Activated B cell treated with CpG ODN at 0.5 μM for 24 hours (primary cell): ENCODE measurements at places on chromosomes 4 and X. TPM values are rescaled to one million over a fixed set of nuclear protein-coding genes. Genes with fewer than 3 reads are reported as not detected.
A peak's percentile ranks its signal among the peaks of the same experiment; 100 is the strongest.

The DUX4 gene
- total RNA-seq, result not detected in 2 replicates

DNA sequence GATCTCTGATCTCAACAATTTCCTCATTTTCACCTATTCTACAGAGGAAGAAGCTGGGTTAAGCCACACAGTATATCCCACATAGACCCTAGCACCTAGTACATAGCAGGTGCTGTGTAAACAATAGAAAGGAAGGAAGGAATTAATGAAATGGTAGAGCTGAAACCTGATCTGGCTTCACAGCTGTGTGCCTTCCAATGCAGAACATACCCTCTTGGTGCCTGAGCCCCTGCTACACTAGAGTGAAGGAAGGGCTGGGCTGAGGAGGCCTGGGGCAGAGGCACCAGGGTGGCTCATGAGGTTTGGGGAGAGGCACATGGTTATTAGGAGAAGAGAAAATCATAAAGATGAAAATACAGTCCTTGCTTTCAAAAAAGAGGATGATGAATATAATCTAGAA lies 21.3 kb downstream of the LRRC66 start:
- no peaks in the 10 kb centered on the region for H3K36me3 ChIP-seq
- no peak overlapping the region for H3K4me3 ChIP-seq
- no peak for DNase-seq

GRCh38 chrX:12844319-12844718 lies 22.6 kb upstream of the TLR7 start:
- DNase-seq, result no peak
- H3K27ac ChIP-seq, result peak overlapping the region; percentile 88
- H3K27me3 ChIP-seq, result no peaks in the 10 kb centered on the region
- no peaks in the 10 kb centered on the region for H3K36me3 ChIP-seq

The VCX gene
- not detected in 2 replicates for total RNA-seq

GRCh38 chrX:27987862-27988646 lies 6.8 kb upstream of the DCAF8L1 start:
- no peak for DNase-seq
- no peak overlapping the region for H3K27ac ChIP-seq
- no peaks in the 10 kb centered on the region for H3K27me3 ChIP-seq
- no peak overlapping the region for H3K4me3 ChIP-seq
- no peaks in the 10 kb centered on the region for H3K4me1 ChIP-seq

DNA sequence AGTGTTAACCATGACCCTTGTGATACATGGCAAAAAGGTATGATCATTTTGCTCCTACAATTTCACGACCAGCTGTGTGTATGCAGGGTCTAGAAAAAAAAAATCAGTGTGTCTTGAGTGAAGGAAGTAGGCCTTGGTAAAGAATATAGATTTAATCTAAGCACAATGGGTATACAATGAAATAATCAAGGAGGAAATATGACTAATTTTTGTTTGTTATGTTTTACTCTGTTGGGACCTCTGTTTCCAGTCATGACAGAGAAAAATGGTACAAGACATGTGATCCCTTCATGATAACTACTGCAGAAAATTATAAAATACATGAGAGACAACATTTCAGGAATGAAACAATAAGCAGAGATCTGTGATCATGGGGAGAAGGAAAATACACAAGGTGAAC lies 835.5 kb downstream of the PDHA2 start:
- DNase-seq, result no peak
- H3K27ac ChIP-seq, result no peak overlapping the region
- H3K4me3 ChIP-seq, result no peak overlapping the region

The BMPR1B gene
- total RNA-seq, result not detected in 2 replicates

The HSFX2 gene
- total RNA-seq, result 0.33 and 0.51 TPM in 2 replicates

DNA sequence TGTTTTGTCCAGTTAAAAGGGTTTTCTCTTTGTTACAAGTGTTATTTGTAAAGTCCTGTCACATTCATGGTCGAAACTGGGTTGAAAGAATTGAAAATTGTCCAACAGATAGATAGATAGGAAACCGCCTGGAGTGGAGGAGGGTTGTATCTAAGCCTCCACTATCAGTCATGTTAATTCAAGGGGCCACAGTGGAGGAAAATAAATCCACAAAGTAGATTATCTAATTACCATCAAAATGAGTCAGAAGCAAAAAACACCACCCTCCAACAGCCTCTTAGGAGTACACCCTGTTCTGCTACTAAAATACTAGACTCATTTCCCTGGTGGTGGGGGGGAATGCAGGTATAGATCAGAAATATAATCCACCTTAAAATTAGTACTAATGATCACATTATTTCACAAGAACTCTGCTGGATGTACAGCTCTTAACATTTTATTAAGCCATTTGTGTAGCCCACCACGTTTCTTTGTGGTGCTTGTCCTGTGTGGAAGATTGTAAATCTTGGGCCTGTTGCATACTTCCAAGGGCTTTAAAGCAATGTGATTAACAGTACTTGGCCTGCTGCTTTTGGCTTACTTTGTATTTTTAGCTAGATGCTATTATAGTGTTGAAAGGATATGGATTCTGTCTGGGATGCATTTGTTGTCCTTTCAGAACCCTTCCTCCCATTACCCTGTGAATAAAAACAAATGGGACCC lies 26.8 kb downstream of the RBBP7 start:
- no peak overlapping the region for H3K27ac ChIP-seq
- H3K4me1 ChIP-seq, result no peaks in the 10 kb centered on the region
- H3K4me3 ChIP-seq, result no peak overlapping the region

The HGFAC gene
- total RNA-seq, result not detected in 2 replicates

GRCh38 chr4:106194801-106195200 lies 121.2 kb downstream of the TBCK start:
- H3K36me3 ChIP-seq, result peaks cover 39% of the 10 kb centered on the region
- no peak overlapping the region for H3K4me3 ChIP-seq
- DNase-seq, result no peak
- H3K27me3 ChIP-seq, result no peaks in the 10 kb centered on the region
- no peak overlapping the region for H3K27ac ChIP-seq

GRCh38 chr4:1233641-1234308 lies 15.2 kb downstream of the CTBP1 start:
- DNase-seq, result no peak
- peaks cover 5% of the 10 kb centered on the region for H3K4me1 ChIP-seq
- H3K36me3 ChIP-seq, result peaks cover 81% of the 10 kb centered on the region
- H3K4me3 ChIP-seq, result no peak overlapping the region
- H3K27me3 ChIP-seq, result no peaks in the 10 kb centered on the region

DNA sequence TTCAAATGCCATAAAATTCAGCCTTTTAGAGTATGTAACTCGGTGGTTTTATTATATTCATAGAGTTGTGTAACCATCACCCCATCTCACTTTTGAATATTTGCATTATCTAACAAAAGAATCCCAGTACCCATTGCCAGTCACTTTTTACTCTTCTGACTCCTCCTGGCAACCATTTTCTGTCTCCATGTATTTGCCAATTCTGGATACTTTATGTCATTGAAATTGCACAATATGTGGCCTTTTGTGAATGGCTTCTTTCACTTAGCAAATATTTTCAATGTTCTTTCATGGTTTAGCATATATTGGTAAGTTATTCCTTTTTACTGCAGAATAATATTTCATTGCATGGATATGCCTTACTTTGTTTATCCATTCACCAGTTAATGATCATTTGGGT lies 79.9 kb downstream of the SLIT2 start:
- no peaks in the 10 kb centered on the region for H3K27me3 ChIP-seq
- H3K4me1 ChIP-seq, result no peaks in the 10 kb centered on the region
- H3K4me3 ChIP-seq, result no peak overlapping the region
- H3K36me3 ChIP-seq, result no peaks in the 10 kb centered on the region
- no peak for DNase-seq

GRCh38 chr4:9859810-9860209 lies 78.4 kb downstream of the DRD5 start:
- H3K27ac ChIP-seq, result no peak overlapping the region
- no peak overlapping the region for H3K4me3 ChIP-seq
- H3K4me1 ChIP-seq, result no peaks in the 10 kb centered on the region
- no peaks in the 10 kb centered on the region for H3K27me3 ChIP-seq
- no peaks in the 10 kb centered on the region for H3K36me3 ChIP-seq

DNA sequence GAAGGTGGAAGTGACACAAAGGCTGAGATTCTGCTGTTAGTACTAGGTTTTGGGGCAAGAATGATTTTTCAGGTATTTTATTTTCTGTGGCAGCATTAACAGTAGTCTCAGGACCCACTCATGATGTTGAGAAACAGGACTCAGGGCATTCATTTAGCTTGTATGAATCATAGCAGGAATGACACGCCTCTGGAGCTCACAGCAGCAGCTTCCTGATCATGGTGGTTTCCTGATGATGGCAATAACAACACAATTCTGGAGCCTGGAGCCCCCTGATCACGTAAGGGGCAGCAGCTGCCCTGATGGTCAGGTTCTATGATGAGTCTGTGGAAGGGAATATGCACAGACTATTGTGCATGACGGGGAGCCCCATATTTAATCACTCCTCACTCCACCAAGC lies 47.0 kb downstream of the TASL start:
- no peaks in the 10 kb centered on the region for H3K27me3 ChIP-seq
- no peaks in the 10 kb centered on the region for H3K4me1 ChIP-seq
- H3K4me3 ChIP-seq, result no peak overlapping the region
- DNase-seq, result no peak
- H3K36me3 ChIP-seq, result no peaks in the 10 kb centered on the region

The FAM9B gene
- total RNA-seq, result not detected in 2 replicates

The TRAPPC11 gene
- 42.9 and 45.2 TPM in 2 replicates for total RNA-seq

The GSTCD gene
- 11.3 and 12.3 TPM in 2 replicates for total RNA-seq

DNA sequence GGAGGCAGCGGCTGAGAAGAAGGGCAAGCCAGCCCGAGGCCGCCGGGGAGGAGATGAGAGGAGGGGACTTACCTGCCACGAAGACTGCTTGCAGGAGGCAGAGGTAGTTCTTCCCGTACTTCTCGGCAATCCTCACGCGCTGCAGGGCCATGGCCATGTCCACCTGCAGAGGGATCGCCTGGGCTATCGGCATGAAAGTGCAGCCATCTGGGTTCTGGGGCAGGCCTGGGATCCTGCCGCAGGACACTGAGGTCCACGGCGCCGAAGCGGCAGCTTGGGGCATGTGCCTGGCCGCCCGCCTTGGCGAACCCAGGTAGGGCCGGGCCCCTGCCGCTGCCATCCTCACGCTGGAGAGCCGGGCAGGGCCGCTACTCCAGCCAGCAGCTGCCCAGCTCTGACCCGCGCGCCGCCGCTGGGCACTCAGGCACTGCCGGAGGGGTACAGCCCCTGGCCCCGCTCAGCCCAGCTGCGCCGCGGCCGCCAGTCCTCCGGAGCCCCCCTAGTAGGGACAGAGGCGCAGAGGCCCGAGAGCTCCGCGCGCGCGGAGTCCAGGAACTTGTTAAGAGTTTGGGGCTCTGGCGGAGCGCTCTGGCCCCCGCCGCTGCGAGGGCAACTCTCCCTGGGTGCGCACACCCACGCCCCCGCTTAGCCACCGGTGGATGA lies 16.0 kb downstream of the MCF2 start:
- H3K4me3 ChIP-seq, result no peak overlapping the region
- DNase-seq, result no peak
- no peak overlapping the region for H3K27ac ChIP-seq
- no peaks in the 10 kb centered on the region for H3K36me3 ChIP-seq
- H3K4me1 ChIP-seq, result peaks cover 7% of the 10 kb centered on the region

GRCh38 chr4:54877006-54877405 lies 219.2 kb downstream of the KIT start:
- H3K27ac ChIP-seq, result no peak overlapping the region
- no peaks in the 10 kb centered on the region for H3K4me1 ChIP-seq
- H3K36me3 ChIP-seq, result no peaks in the 10 kb centered on the region
- DNase-seq, result no peak
- H3K27me3 ChIP-seq, result peaks cover 2% of the 10 kb centered on the region
